CD4-positive, CD25-positive, alpha-beta regulatory T cell (primary cell): ENCODE measurements at places on chromosomes 2 and 18. TPM values are rescaled to one million over a fixed set of nuclear protein-coding genes. Genes with fewer than 3 reads are reported as not detected.

CGREF1 gene
- not detected for total RNA-seq

HMSD gene
- total RNA-seq, result not detected

ACTG2 gene
- 0.64 TPM for total RNA-seq

PUS10 gene
- total RNA-seq, result 5.2 TPM

CCDC148 gene
- not detected for total RNA-seq

IL36A gene
- total RNA-seq, result not detected

COLEC11 gene
- not detected for total RNA-seq

TTLL4 gene
- total RNA-seq, result 19.0 TPM

GATA6 gene
- total RNA-seq, result 0.10 TPM

PLCL1 gene
- total RNA-seq, result 37.8 TPM

CD207 gene
- not detected for total RNA-seq

PMS1 gene
- 24.3 TPM for total RNA-seq

MATN3 gene
- total RNA-seq, result not detected

GALNT3 gene
- total RNA-seq, result 18.5 TPM

ITGA4 gene
- total RNA-seq, result 18.8 TPM

DSC3 gene
- total RNA-seq, result not detected

LYPD6B gene
- not detected for total RNA-seq

PARD3B gene
- total RNA-seq, result 0.10 TPM

SLC19A3 gene
- not detected for total RNA-seq

SLC16A14 gene
- total RNA-seq, result not detected

KIF5C gene
- total RNA-seq, result 7.7 TPM

GCC2 gene
- total RNA-seq, result 100 TPM

RBM44 gene
- 4.5 TPM for total RNA-seq

DHRS9 gene
- total RNA-seq, result not detected

SLC14A1 gene
- 35.1 TPM for total RNA-seq

SRD5A2 gene
- total RNA-seq, result not detected

FNDC4 gene
- 0.39 TPM for total RNA-seq

PROC gene
- not detected for total RNA-seq

ZBTB14 gene
- total RNA-seq, result 17.8 TPM

KCNK3 gene
- not detected for total RNA-seq

SERPINB10 gene
- total RNA-seq, result not detected

C1GALT1C1L gene
- not detected for total RNA-seq

IFIH1 gene
- total RNA-seq, result 52.8 TPM

AQP12A gene
- total RNA-seq, result not detected

RGPD3 gene
- 0.44 TPM for total RNA-seq

ITPRIPL1 gene
- 27.8 TPM for total RNA-seq
